ENCODE measurements at places on chromosomes 12 and 14. TPM values are rescaled to one million over a fixed set of nuclear protein-coding genes. Genes with fewer than 3 reads are reported as not detected.

Gene OTOGL
- total RNA-seq: 0.25 TPM

Gene GLT1D1
- 9.6 TPM for total RNA-seq

Gene RPS6KL1
- 18.4 TPM for total RNA-seq

Gene FSCB
- not detected for total RNA-seq

Gene CISTR
- not detected for total RNA-seq

Gene NOVA1
- total RNA-seq: 47.9 TPM

Gene LRP1-AS
- total RNA-seq: not detected

Gene MEG3
- 91.7 TPM for total RNA-seq

Gene FAM181A
- total RNA-seq: 0.74 TPM

Gene DPF3
- 4.9 TPM for total RNA-seq

Gene C12orf50
- not detected for total RNA-seq

Gene PTPRQ
- 0.49 TPM for total RNA-seq

Gene CPSF6
- 95.4 TPM for total RNA-seq

Gene ITPR2
- total RNA-seq: 38.8 TPM

Gene HECTD4
- total RNA-seq: 132 TPM

Gene SLC6A13
- 14.0 TPM for total RNA-seq

Gene COX8C
- not detected for total RNA-seq

Gene TRHDE
- 14.0 TPM for total RNA-seq

Gene DNAH10
- 23.8 TPM for total RNA-seq

Gene RIMBP2
- total RNA-seq: 34.2 TPM

Gene SLCO1B1
- not detected for total RNA-seq

Gene GCH1
- total RNA-seq: 0.98 TPM

Gene SERPINA6
- total RNA-seq: not detected

Gene E2F7
- total RNA-seq: 1.5 TPM

Gene ACOT4
- total RNA-seq: 0.98 TPM

Gene CLEC2B
- total RNA-seq: 3.7 TPM

Gene AQP6
- total RNA-seq: 0.25 TPM

Gene TPPP2
- not detected for total RNA-seq

Gene SLC25A47
- total RNA-seq: not detected

Gene CCDC197
- not detected for total RNA-seq

Gene SMAGP
- total RNA-seq: 1.2 TPM

Gene RPL10L
- 0.25 TPM for total RNA-seq

Gene RAB5B
- 47.9 TPM for total RNA-seq

Gene COCH
- 43.5 TPM for total RNA-seq

Gene SLC4A8
- total RNA-seq: 35.2 TPM

Gene GCN1
- total RNA-seq: 39.1 TPM

Gene BHLHE41
- total RNA-seq: 0.74 TPM

Gene GPR162
- 52.6 TPM for total RNA-seq

Gene BCL11B
- total RNA-seq: 35.4 TPM

Gene AVPR1A
- 12.8 TPM for total RNA-seq

Gene LMNTD1
- total RNA-seq: 1.2 TPM

Gene MMAB
- total RNA-seq: 11.1 TPM

Gene TRPV4
- total RNA-seq: 0.25 TPM

Gene FAM186B
- not detected for total RNA-seq

All from temporal lobe (tissue), 4 donors.